Mesothelial cell of epicardium (in vitro differentiated cells): ENCODE measurements at places on chromosomes 2 and 18. TPM values are rescaled to one million over a fixed set of nuclear protein-coding genes. Genes with fewer than 3 reads are reported as not detected.

- no peak for DNase-seq
- H3K27me3 ChIP-seq, result no peaks in the 10 kb centered on the region
- H3K36me3 ChIP-seq, result peaks cover 1% of the 10 kb centered on the region
- no peak overlapping the region for H3K27ac ChIP-seq
Observed at GRCh38 chr18:28669165-28669564, 492.2 kb upstream of the CDH2 start.

- H3K36me3 ChIP-seq, result no peaks in the 10 kb centered on the region
- no peak overlapping the region for H3K4me3 ChIP-seq
- H3K27me3 ChIP-seq, result no peaks in the 10 kb centered on the region
- DNase-seq, result no peak
- H3K27ac ChIP-seq, result no peak overlapping the region
- H3K4me1 ChIP-seq, result peaks cover 19% of the 10 kb centered on the region
Observed at GRCh38 chr2:150442484-150442883, 45.0 kb downstream of the RND3 start.

DNA sequence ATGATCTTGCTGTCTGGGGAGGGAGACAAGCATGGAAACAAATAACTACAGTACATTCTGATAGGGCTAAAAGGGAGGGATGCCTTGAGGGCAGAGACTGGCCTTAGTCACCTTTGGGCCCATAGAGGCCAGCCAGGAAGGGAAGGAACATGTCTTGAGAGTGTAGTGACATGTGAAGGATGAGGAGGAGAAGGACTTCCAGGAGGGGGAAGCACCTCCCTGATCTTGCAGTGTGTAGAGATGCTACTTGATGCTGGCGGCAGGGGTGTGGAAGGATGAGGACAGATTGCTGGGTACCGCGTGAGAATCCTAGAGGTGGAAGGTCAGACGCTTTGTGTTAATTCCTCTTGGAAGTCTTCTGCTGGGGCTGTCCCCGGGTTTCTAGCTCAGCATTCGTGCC is 13.1 kb downstream of the TET3 start:
- H3K27me3 ChIP-seq, result no peaks in the 10 kb centered on the region
- H3K27ac ChIP-seq, result no peak overlapping the region
- H3K4me3 ChIP-seq, result no peak overlapping the region
- no peaks in the 10 kb centered on the region for H3K36me3 ChIP-seq
- no peak for DNase-seq
- H3K4me1 ChIP-seq, result peaks cover 52% of the 10 kb centered on the region

The HOXD4 gene
- 0.67 to 1.4 TPM (median 1.3 TPM) in 3 replicates for total RNA-seq

DNA sequence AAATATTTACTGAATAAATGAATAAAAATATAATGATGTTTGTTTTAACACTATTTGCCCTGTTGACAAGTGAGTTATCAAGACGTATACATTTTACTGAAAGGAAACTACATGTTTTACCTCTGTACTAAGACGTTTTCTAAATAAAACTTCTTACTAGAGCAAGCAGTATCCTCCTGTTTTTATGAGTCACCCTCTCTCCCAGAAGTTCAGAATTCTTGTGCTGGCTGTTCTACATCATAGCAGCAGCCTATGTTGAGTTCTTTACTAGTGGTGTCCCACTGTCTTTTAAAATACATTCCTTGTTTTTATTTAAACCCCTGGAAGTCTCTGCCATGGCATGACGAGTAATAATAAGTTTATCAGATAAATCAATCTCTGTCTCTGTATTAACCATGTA is 297.4 kb downstream of the CALCRL start:
- H3K27ac ChIP-seq, result no peak overlapping the region
- H3K27me3 ChIP-seq, result peaks cover 3% of the 10 kb centered on the region
- no peak for DNase-seq
- H3K4me1 ChIP-seq, result no peaks in the 10 kb centered on the region

GRCh38 chr2:11005032-11005431 is 93.3 kb downstream of the KCNF1 start:
- H3K27ac ChIP-seq, result no peak overlapping the region
- H3K36me3 ChIP-seq, result no peaks in the 10 kb centered on the region
- no peak for DNase-seq
- H3K4me1 ChIP-seq, result no peaks in the 10 kb centered on the region
- no peaks in the 10 kb centered on the region for H3K27me3 ChIP-seq
- no peak overlapping the region for H3K4me3 ChIP-seq

The GALR1 gene
- total RNA-seq, result not detected in 3 replicates

- H3K36me3 ChIP-seq, result no peaks in the 10 kb centered on the region
- peak overlapping the region; percentile 35 for H3K27ac ChIP-seq
- no peak for DNase-seq
Observed at GRCh38 chr2:149033716-149034115, 4.8 kb upstream of the LYPD6B start.

The MAL gene
- total RNA-seq, result not detected in 3 replicates

DNA sequence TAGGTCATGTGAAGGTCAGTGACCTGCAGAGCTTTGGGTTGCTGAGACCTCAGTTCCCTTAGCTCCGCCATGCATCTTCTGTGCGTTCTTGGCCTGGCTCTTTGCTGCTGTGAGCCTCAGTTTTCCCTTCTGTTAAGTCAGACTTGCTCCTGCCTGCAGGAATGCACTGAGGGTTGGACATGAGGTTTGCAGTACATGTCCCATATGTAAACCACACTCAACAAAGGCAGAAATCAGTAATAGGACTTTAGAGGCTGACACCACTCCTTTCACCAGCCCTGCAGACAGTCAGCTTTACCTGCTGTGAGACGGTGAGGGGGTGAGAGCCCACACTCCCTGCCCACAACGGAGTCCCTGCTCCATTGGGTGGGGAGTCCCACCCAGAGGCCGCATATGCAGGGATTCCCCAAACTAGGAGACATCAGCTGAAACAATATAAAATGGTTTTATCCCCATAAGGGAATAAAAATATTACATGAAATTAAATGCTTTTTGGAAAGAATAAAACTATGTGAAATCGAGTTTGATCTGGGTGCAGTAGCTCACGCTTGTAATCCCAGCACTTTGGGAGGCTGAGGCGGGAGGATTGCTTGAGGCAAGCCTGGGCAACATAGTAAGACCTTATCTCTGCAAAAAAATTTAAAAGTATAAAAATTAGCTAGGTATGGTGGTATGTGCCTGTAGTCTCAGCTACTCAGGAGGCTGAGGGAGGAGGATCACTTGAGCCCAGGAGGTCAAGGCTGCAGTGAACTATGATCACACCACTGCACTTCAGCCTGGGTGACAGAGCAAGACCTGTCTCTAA is 55.1 kb downstream of the MYO7B start:
- H3K4me3 ChIP-seq, result no peak overlapping the region
- no peak overlapping the region for H3K27ac ChIP-seq
- no peaks in the 10 kb centered on the region for H3K4me1 ChIP-seq
- H3K27me3 ChIP-seq, result peaks cover 6% of the 10 kb centered on the region

The IER3IP1 gene
- total RNA-seq, result 11.0 to 12.0 TPM (median 11.7 TPM) in 3 replicates
